ENCODE measurements at places on chromosomes 4 and X.

DNA sequence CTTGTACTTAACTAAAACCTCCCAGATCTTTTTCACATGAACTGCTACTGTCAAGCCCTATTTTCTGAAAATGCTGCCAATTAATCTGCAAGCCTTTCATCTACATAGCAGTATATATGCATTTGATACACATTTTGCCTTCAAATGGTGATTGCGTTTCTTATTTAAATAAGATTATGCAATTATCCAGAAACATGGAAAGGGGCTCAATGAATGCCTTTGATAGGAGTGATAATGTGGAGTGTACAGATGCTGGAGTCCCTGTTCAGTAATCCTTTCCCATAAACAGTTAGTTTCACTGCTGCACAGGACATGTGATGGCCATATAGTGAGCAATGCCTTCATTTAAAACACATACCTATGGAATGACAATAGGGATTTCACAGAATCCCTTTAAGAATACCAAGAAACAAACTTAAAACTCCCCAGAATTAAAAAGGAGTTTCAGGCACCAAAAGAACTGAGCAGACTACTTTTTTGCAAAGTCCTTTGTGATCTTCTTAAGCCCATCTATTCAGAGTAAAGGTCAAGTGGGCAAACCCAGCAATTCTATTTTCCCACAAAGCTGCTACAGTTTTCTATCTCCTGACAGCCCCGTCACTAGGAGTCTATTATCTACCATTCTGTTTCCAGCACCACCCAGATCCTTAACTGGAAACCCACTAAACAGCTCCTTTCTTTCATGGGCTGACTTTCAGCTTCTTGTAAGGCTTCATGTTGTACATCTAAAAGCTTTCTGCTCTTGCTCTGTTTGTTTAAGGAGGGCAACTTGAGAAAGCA, 120.3 kb downstream of the UNC5C start:
- DNase-seq, result no peak

DNA sequence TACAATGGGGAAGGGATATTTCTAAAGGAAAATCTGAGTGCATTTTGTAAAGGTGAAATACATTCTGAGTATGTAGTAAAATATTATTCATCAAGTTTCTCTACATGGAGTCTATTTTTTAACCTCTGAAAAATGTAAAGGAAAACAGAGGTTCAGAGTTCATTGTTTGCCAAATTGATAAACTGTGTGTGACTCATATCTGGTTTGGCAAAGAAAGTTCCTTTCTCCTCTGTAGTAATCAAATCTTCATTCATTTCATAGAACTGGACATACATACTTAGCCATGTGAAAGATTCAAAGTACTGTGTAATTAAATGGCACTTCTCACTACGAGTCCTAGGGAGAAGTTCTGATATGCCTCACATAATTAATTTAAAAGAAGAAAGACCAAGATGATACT, 61.6 kb downstream of the HPGD start:
- DNase-seq, result no peak

GRCh38 chr4:110106931-110107296, 91.5 kb downstream of the ELOVL6 start:
- peak; percentile 15 for DNase-seq

GRCh38 chr4:147037069-147037468, 91.4 kb upstream of the TTC29 start:
- no peak for DNase-seq

DNA sequence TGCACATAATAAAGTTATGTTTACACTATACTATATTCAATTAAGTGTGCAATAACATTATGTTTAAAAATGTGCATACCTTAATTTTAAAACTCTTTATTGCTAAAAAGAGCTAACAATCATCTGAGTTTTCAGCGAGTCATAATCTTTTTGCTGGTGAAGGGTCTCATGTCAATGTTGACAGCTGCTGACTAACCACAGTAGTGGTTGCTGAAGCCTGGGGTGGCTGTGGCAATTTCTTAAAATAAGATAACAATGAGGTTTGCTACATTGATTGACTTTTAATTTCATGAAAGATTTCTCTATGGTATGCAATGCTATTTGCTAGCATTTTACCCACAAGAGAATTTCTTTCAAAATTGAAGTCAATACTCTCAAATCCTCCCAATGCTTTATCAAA, 58.6 kb downstream of the C4orf46 start:
- DNase-seq, result no peak

- peak; percentile 32 for DNase-seq
Measured at GRCh38 chr4:1409491-1410425, 3.5 kb upstream of the NKX1-1 start.

- DNase-seq, result no peak
Measured at GRCh38 chr4:19214591-19215186, 1037.0 kb upstream of the SLIT2 start.

GRCh38 chr4:128454881-128455280, 167.3 kb upstream of the PGRMC2 start:
- DNase-seq, result no peak

- DNase-seq, result no peak
Measured at GRCh38 chr4:107815158-107815557, 9.6 kb upstream of the SGMS2 start.

- no peak for DNase-seq
Measured at GRCh38 chr4:10030972-10031667, 9.8 kb upstream of the SLC2A9 start.

DNA sequence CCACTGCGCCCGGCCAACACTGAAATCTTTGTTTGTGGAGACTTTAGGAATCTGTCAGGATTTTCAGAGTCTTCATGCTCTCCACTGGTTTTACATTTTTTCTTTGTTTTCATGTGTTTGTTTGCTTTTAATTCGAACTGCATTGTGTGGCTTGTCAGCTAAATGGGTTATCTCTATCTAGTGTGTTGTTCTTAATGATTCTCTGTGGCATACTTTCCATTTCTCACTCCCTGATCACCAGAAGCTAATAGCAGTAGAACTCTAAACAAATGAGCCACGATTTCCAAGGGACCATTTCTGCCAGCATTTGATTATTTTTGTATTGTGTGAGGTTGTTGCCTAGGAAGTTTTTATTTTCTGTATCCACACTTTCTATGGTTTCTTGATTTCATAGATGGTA, 352.4 kb downstream of the CAMK2D start:
- no peak for DNase-seq

DNA sequence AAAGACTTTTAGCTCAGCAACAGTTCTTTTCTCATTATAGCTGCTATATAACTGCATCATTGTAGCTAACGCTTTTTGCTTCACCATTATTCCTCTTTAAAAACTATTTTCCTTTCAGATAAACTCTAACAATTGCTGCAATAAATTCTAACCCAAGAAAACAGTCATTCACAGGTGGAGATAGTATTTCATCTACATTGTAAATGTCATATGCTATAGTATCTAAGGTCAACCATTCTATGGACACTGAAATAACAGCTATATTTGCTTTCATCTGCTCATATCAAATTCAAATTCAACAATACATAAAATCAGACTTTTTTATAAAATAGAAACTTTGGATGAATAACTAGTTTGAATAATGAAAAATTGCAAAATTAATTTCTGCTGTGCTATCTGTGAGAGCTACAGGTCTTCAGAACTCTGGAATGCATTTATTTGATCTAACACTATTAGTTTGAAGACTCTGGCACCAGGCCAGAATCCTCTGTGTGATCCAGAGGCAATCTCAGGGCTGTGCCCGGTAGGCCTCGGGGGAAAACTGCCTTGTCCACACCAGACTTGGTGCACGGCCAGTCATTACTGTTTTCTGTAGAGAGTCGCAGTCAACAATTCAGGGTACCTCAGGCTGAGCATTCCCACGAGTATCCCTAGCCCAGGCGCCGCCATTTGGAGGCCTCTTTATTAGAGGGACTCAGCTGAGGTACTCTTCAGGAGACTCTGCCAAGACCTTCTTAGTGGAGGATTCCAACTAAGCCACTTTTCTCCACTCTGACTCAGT, 332.4 kb downstream of the SLC7A11 start:
- no peak for DNase-seq

GRCh38 chrX:137432609-137433008, 133.3 kb upstream of the ZIC3 start:
- DNase-seq, result peak; percentile 45

DNA sequence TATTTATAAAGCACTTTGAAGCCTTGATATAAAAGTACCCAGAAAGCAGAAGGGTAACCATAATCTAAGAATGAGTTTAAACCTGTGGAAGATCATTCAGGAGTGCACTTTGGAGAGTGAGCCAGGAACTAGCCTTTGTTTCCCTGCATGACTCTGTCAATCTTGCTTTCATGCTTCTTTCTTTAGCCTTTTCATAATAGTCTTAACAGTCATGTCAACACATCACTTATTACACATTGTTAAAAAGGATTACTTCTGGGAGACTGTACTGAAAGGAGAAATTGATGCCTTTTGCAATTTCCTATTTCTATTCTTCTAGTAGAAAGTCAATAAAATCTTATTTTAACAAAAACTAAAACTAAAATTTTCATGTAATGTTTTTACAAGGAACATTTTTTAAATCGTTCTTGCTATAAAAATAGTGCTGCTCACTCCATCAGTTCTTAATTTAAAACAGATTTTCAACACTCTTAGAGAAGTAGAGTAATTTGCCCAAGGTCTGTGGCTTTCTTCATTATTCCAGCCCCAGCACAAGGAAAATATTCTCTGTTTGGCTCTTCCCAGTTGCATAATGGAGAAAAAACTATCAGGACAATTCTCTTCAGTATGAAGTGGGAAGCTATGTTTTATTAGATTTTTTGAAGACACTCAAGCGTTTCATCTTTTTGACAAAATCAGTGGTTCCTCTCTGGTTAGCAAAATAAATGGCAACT, 35.4 kb upstream of the SPP1 start:
- DNase-seq, result no peak

- no peak for DNase-seq
Measured at GRCh38 chr4:98993419-98994071, 2.0 kb upstream of the METAP1 start.

DNA sequence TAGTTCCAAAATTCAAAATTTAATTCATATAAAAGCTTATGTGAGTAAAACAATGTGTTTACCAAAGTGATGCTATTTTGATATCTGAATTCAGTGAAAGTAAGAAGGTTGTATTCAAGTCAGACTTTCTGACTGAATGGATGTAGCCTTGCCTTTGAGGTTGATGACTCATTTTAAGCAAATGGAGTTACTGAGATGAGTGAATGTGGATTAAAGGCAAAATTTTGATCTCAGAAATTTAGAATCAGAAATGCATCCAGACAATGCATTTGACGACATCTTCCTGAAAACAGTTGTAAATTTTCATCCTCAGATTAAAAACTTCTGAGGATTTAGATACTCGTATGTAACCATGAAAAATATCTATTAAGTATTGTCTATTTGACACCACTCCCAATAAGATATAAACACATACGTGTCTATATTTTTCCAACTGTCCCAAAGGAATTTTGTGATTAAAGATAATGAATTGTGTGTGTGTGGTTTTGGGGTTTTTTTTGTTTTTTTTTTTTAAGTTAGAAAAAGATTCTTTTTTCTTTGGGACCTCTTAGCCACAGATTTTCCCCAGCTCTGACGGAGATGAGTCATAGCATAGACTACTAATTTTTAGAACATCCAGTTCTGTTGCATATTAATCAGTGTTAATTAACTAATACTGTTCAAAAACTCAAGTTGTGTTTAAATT, 34.4 kb downstream of the NFKB1 start:
- DNase-seq, result peak; percentile 25

DNA sequence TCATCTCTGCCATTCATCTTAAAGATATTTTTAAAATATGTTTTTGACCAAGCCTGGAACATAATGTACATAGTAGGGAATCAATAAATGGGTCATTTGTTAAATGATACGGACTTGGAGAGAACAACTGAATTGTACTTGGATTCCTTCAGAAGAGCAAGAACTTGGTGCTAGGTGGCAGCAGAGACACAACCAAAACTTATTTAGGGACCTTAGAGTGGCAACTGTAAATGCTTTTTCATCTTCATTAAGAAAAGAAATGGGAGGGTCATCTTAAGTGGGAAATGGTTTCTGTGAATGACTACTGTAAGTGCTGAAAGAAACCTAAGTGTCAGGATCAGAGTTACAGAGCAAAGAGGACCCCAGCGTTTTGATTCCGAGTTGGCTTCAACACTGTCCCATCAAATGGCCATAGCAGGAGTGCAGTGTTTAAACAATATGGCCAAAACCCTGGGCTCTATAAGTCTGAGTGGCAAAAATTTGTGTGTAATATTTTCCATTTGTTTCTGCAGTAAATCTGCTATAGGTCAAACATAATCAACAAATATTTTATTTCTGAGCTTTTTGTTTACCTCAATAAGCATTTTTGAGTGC, 213.6 kb downstream of the PALLD start:
- peak; percentile 31 for DNase-seq

GRCh38 chr4:182338746-182339145, 95.5 kb downstream of the TENM3 start:
- DNase-seq, result no peak

GRCh38 chr4:82864336-82864979, 26.5 kb downstream of the SEC31A start:
- DNase-seq, result no peak

DNA sequence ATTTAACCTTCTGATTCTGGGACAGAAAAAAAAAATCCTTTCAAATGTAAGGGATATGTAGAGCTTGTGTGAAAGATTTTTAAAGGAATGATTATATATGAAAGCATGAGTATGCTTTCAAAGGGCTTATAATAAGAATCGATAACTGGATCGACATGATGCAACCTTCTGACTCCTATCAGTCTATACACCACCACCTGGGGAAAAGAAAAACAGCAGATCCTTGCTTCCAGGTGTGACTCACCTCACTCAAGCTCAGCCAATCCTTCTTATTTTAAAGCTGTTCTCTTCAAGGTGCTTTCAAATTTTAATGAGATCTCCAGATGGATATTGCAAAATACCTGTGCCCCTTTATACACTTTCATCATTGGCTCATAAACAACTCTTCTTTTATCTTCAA, 102.1 kb upstream of the EDNRA start:
- DNase-seq, result no peak

GRCh38 chr4:181597766-181598165, 645.4 kb upstream of the TENM3 start:
- DNase-seq, result no peak

GRCh38 chr4:158496030-158496741, 25.5 kb upstream of the RXFP1 start:
- DNase-seq, result peak; percentile 40

DNA sequence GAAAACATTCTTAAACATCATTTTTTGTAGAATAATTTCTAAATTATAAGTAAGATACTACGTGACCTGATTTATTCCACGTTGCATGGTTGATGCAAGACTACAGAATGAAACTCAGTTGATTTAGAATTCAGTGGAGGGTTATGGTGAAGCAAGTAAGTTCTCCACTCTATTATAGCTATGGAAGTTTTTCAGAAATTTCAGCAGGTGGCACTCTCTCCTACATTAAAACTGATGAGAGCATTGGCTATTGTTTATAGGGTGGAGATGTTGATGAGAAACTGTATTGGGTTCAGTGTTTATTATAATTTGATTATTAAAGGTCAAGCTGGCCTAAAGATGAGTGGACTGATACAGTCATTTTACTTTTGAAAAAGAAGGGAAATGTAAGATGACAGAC, 88.0 kb downstream of the FNIP2 start:
- DNase-seq, result peak; percentile 40

GRCh38 chr4:26749867-26750266, 110.8 kb upstream of the STIM2 start:
- no peak for DNase-seq

GRCh38 chr4:139809757-139810140, 144.1 kb downstream of the MGST2 start:
- DNase-seq, result no peak

- DNase-seq, result no peak
Measured at GRCh38 chr4:147633113-147633512, 15.9 kb downstream of the TMEM184C start.

- DNase-seq, result no peak
Measured at GRCh38 chrX:72057331-72057730, 74.4 kb downstream of the RTL5 start.

- DNase-seq, result no peak
Measured at GRCh38 chr4:189765301-189765700, 175.4 kb upstream of the FRG1 start.

Measured in GM20000 (cell line).